ENCODE measurements at places on chromosomes 6 and 20.

DNA sequence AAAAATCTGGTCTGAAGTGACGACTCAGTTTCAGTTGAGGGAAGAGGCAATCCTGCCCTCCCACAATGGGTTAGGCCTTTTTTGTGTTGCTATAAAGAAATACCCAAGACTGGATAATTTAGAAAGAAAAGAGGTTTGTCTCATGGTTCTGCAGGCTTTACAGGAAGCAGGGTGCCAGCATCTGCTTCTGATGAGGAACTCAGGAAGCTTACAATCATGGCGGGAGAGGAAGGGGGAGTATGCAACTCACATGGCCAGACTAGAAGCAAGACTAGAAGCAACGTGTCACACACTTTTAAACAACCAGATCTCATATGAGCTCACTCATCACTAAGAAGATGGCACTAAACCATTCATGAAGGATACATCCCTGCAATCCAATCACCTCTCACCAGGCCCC, 529.3 kb downstream of the KIF16B start:
- DNase-seq, result no peak

DNA sequence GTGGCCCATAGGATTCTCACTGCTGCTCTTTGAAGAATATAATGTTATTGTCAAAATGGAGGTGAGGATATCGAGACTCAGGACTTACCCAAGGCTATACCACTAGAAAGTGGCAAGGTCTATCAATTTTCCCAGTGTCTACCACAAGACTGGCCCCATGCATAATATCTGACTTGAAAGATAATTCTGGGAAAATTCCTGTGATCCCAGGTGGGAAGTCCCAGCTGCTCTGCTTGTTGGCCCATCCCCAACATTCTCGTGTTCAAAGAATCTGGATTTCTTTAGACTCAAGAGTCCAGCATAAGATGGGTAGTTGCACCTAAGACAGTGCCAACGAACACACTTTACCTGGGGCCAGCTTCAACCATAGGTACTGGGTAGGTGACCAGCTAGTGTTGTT, 120.7 kb upstream of the DTNBP1 start:
- no peak for DNase-seq

- no peak for DNase-seq
These were observed 68.8 kb upstream of the ZNFX1 start for GRCh38 chr20:49346682-49347081.

GRCh38 chr6:165605901-165606739, 56.9 kb downstream of the PDE10A start:
- DNase-seq, result no peak

DNA sequence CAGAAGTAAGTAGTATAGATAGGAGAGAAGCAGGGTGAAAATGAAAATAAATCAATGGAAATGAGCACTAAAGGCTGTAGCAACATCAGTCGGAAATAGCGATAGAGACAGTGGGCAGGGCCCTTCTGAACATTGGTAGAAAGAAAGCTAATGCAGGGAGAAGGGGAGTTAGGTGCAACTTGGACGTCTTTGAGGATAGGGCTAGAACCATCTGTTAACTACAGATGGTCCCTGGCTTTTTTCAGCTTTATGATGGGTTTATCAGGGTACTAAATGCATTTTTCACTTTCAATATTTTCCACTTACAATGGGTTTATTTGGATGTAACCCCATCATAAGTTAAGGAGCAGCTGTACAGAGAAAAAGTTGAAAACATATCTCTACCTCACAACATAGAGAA, 72.8 kb upstream of the CNR1 start:
- no peak for DNase-seq

GRCh38 chr6:3912361-3913076, 63.3 kb downstream of the FAM50B start:
- DNase-seq, result no peak

GRCh38 chr6:36547646-36548400, 544 bp upstream of the STK38 start:
- no peak for DNase-seq

GRCh38 chr6:139706912-139707311, 332.5 kb upstream of the CITED2 start:
- DNase-seq, result no peak

DNA sequence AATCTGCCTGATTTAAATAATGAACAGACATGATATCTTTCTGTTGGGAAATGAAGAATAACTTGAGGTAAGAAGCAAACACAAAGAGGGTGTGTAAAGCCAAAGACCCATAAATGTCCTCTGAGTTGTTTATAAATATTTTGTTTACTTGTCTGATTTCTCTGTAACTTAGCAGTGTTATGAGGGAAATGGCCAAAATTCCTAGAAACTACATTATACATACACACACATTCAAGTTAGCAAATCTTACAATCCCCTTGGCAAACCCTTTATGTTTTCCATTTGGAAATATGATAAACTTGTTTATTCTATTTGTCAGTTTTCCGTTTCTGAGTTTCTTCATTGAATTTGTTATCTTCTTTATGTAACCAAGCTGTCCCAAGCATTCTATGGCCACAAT, 81.4 kb upstream of the TCF21 start:
- DNase-seq, result no peak

DNA sequence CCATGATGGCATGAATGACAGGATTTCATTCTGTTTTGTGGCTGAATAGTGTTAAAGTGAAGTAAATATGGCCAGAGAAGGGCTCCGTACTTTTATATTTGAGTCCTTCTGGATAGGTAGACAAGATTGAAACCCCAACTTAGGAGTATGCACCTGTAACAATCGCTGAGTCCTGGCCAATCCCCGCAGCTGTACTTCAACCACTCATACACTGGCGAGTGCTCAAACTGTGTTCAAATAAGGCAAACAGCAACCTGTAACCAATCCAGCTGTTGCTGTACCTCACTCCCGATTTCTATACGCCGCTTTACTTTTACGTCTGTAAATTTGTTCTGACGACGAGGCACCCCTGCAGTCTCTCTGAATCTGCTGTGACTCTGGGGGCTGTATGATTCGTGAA, 6.7 kb downstream of the TTLL2 start:
- no peak for DNase-seq

DNA sequence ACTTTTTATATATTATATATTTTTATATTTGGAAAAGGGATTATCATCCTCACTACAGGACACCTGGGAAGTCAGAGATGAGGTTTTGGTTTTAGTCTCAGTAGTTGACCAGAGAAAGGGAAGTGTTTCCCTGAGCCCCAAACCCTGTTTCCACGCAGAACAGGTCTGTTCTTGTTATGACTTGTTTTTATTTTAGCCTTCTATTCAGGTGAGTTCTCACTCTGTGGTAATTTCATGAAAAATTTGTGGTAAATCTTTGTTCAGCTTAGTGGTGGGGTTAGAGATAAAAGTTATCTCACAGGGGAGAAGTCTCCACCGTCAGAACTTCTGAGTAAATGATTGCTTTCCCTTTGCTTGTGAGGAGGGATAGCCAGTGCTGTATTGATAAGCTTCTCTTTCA, 224.9 kb downstream of the FARS2 start:
- DNase-seq, result no peak

- DNase-seq, result no peak
These were observed 241.4 kb downstream of the IBTK start for GRCh38 chr6:82006027-82006738.

- DNase-seq, result no peak
These were observed 674.2 kb upstream of the FLRT3 start for GRCh38 chr20:15011631-15012030.

DNA sequence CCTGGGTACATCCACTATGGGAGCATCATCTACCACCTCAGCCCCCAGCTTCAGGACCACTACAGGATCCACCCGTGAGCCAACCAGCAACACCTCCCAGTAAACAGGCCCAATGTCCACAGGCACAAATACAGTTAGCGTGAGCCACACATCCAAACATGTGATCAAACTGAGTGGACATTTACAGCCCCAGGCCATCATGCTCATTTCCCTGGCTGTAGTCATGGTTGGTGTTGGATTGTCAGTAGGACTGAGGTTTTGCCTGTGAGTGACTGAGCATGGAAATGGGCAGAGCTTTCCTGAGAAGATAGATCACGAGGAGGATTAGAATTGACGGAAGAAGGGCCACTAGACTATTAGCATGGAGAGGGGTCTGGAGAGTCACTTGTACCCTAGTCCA, 10.7 kb upstream of the MUC21 start:
- no peak for DNase-seq

- DNase-seq, result peak; percentile 65
These were observed 1.1 kb upstream of the SAMD5 start for GRCh38 chr6:147507162-147508041.

GRCh38 chr6:1435806-1436205, 46.4 kb downstream of the FOXF2 start:
- no peak for DNase-seq

DNA sequence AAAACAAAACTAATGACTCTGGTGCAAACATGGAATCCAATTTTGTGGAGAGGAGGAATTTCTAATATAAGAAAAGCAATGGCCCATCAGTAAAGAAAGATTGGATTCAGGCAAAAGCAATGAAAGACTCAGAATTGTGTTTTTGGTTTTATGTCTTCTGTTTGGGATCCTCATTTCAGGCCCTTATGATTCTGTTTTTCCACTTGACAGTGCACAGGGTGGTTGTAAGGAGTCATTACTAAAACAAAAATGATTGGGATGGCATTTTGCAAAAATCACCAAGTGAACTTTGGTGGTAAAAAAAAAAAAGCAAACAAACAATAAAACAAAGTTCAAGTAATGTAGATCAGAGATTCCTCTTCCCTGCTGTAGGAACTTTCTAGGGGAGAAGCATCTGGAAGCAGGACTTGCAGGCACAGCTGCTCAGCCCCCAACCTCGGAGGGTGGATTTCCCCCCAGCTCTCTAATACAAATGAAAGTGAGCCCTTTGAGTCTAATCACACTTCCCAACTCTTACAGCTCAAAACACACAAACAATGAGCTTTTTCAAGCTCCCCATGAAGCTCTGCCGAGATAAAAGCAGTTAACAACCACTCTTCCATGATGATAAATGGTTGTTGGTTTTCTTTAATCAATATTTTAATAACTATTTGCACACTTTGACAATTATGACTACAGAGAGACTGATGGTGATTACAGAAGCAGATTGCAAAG, 177.7 kb downstream of the ZDHHC14 start:
- no peak for DNase-seq

DNA sequence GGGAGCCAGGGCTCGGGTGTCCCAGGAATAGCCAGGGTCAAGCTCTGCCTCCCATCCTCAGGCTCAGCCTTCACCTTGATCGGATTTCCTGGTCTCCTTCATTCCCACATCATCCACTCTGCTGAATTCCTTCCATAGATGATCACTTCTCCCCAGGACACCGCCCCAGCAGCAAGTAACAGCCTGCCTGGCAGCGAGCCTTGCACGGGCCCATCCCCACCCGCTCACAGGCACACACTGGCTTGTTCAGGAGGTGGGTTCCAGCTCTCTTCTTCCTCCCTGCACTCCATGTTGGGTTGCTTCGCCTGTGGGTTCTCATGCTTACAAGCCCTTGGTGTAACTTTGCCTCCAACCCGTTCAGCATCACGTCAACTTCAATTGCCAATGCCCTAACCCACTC, 113.0 kb upstream of the IYD start:
- DNase-seq, result no peak

DNA sequence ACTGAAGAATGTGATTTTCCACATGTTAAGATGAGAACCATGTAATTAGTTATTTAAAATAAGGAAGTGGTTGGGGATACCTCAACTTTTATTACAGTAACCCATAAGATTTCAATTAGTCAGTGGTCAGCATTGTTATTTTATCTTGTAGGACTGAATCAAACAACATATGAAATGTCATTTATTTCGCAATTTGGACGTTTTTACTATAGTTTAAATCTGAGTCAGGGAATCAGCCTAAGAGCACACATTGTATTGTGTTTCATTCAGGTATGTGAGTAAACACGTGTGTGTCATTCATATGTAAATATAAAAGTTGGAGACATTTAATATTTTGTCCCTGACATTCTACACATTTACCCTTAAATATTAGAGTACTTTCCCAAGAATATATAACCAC, 1418.7 kb downstream of the GRIK2 start:
- no peak for DNase-seq

- no peak for DNase-seq
These were observed 25.4 kb upstream of the FOXF2 start for GRCh38 chr6:1363729-1364572.

- no peak for DNase-seq
These were observed 281.9 kb downstream of the EPM2A start for GRCh38 chr6:145453376-145453775.

GRCh38 chr20:15362849-15363248, 1025.4 kb upstream of the FLRT3 start:
- DNase-seq, result no peak

GRCh38 chr20:5535125-5535756, 215.0 kb upstream of the SHLD1 start:
- no peak for DNase-seq

- DNase-seq, result no peak
These were observed 35.9 kb downstream of the EPM2A start for GRCh38 chr6:145699462-145699861.

DNA sequence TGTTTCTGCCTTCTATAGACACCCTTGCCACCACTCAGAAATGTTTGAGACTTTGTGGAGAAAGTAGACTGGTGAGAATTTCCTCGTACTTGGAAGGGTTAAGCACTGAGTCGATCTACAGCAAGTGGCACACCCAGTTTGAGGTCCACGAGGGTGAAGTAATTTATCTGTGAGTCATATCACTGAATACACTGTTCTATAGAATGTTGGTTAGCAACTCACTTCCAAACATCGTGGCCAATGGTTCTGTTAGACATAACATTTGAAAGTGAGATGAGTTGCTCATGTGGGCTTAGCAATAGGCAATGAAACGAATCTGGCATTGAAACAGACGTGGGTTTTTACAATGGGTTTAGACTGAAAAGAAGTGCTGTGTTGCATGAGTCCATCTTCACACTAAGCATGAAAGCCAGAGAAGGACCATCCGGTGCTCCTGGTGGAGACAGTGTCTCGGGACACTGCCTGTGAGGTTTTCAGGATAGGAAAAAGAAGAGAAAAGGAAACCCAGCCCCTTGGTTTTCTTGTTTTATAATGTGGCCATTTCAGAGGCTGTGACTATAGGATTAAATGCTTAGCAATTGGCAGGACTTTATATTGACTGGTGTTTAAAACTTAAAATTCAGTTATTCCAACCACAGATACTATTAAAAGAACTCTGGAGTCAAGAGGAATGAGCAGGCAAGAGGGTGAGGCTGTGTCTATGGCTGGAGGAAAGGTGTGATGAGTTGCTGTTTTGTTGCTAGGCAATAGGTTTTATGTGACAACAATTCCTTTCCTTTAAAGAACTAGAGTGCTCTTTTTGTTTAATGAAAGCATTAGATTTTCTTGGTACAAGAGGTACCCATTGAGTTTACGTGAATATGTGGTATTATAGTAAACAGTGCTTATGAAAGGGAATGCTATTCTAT, 31.0 kb upstream of the EZR start:
- DNase-seq, result no peak

DNA sequence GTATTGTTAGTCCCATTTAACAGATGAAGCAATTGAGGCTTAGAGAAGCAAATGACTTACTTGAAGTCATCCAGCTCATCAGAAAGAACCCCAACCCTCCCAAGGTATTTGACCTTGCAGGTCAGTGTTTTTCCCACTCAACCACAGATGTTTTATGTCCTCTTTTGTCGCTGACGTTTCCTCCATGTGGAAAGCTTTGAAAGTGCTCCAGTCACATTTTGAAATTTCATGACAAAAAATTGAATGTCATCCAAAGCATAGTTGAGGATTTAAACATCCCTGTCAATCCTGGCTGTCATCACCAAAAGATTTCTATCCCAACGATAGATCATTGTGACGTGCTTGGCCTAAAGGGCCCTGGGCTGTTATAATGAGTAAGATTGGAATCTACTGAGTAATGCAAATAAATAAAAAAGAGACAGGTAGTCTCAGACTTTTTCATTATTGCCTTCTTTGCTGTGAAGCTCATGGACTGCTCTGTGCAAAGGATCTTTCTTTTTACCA, 102.7 kb downstream of the TSHZ2 start:
- no peak for DNase-seq

All from upper lobe of right lung (tissue), 1 donor.